ENCODE measurements at places on chromosomes 3 and 15.
A peak's percentile ranks its signal among the peaks of the same experiment; 100 is the strongest.

- DNase-seq, result peak; percentile 9
These were observed 619 bp downstream of the ATXN7 start for GRCh38 chr3:63864008-63864964.

GRCh38 chr3:22977042-22977441, 226.1 kb upstream of the UBE2E2 start:
- DNase-seq, result no peak

DNA sequence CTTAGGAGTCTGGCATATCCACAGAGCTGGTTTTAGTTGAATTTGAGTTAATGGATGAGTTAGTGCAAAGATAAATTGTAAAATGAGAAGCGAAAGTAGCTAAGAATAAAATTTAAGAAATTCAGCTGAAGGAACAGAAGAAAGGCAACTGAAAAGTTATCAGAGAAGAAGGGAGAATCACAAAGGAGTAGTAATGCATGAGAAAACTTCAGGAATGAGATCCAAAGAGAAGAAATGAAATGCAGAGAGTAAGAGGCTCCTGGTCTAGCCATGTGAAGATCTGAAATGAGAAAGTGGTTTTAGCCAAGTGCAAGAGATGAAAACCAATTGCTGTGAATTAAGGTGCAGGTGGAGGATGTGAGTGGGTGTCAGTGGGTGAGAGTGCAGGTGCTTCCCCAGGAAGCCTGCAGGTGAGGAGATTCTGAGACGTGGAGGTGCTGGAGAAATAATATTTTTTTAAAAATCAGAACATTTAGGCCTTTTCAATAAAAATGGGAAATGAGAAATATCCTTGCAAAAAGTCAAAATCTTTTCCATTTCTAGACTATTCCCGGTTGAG, 18.5 kb downstream of the KBTBD8 start:
- no peak for DNase-seq

- DNase-seq, result peak; percentile 59
These were observed 547.8 kb upstream of the EPHA6 start for GRCh38 chr3:96266395-96267190.

DNA sequence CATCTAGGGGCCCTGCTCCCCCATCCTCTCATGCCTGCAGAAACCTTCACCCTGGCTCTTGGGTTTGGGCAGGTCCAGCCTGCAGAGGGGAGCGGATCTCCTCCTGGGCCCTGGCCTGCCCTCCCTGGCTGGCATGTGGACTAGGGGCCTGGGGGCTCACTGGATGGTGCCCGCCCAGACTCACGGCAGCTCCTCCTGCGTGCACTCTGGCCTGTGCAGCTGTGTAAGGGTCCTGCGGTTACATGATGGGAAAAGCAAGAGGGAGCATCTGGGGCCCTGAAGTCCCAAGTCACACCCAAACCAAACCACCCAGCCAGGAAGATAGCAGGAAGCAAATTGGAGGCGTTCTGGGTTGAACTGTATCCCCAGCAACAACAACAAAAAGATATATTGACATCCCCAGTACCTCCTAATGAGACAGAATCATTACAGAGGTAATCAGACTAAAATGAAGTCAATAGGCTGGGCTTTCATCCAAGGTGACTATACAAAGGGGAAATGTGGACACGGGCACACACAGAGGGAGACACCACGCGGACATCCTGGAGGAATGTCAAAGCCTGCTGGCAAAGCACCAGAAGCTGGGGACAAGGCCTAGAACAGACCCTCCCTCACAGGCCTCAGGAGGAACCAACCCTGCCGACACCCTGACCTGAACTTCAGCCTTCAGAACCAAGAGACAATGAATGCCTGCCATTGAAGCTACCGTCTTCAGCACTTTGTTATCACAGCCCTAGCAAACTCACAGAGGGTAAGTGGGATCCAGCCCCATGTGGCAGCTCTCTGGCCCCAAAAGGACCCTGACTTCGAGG, 10.4 kb upstream of the CLK3 start:
- no peak for DNase-seq

DNA sequence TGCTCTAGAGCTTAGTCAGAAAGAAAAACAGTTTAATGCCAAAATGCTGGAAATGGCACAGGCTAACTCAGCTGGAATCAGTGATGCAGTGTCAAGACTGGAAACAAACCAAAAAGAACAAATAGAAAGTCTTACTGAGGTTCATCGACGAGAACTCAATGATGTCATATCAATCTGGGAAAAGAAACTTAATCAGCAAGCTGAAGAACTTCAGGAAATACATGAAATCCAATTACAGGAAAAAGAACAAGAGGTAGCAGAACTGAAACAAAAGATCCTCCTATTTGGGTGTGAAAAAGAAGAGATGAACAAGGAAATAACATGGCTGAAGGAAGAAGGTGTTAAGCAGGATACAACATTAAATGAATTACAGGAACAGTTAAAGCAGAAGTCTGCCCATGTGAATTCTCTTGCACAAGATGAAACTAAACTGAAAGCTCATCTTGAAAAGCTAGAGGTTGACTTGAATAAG, 150.5 kb upstream of the LRRFIP2 start:
- DNase-seq, result no peak

DNA sequence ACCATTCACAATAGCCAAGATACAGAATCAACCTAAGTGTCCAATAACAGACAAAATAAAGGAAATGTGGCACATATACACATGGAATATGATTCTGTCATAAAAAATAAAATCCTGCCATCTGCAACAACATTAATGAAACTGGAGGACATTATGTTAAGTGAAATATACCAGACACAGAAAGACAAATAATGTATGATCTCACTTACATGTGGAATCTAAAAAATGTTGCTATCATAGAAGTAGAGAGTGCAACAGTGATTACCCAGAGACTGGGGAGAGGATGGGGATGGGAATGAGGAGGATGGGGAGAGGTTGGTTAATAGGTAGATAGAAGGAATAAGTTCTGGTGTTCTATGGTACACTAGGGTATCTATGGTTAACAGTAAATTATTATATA, 28.7 kb downstream of the MRPL3 start:
- DNase-seq, result no peak

DNA sequence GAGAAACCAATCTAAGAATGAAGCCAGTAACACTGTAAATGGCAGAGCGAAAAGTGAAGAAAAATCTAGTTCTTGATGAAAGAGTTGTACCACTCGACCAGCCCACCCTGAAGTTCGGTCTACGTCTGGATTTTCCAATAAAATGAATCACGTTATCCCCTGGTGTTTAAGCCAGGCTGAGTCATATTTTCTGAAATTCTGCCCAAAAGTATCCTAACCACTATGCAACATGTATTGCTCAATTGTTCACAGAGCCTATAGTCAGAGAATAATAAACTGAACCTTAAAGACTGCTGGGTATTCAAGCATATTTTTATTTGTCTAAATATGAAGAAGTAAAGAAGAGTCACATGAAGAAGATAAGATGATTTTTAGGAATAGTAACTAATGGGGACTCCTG, 245.7 kb downstream of the FGF12 start:
- DNase-seq, result peak; percentile 39

DNA sequence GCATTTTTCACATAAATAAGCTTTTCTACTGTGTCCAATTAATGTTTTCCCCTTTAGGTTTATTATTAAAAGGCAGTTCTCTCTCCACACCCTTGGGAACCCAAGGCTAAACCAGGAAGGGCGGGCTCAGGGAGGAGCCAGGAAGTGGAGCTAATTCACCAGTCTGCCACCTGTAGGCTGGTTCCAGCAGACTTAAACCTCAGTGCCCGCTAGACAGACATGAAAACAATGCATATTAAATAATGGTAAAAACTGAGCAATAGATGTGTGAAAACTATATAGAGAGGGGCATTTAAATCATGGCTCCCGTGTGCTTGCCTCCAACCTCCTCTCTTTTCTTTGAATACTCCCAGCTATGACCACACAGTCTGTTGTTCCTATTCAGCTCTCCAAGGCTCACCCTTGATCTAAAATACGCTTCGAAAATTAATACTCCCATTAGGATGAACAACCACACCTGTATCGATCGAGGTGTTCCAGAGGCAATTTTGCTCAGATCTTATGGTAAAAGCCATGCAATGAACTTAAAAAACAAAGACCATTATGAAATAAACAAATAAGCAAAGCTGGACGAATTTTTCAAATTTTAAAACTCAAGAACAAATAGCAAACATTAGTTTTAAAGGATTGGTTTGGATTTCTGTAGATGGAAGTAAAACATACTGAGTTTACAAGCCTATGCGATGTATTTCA, 253.3 kb downstream of the TJP1 start:
- DNase-seq, result peak; percentile 26

GRCh38 chr3:172914854-172915253, 164.3 kb downstream of the ECT2 start:
- DNase-seq, result no peak
